Fibroblast of skin of abdomen (primary cell): ENCODE measurements at places on chromosomes 5 and 9.

- no peak for DNase-seq
Observed at GRCh38 chr5:178488696-178489095, 101.5 kb downstream of the COL23A1 start.

- no peak for DNase-seq
Observed at GRCh38 chr5:82597437-82597836, 319.3 kb upstream of the RPS23 start.

- DNase-seq = no peak
Observed at GRCh38 chr5:42586625-42587024, 163.4 kb downstream of the GHR start.

DNA sequence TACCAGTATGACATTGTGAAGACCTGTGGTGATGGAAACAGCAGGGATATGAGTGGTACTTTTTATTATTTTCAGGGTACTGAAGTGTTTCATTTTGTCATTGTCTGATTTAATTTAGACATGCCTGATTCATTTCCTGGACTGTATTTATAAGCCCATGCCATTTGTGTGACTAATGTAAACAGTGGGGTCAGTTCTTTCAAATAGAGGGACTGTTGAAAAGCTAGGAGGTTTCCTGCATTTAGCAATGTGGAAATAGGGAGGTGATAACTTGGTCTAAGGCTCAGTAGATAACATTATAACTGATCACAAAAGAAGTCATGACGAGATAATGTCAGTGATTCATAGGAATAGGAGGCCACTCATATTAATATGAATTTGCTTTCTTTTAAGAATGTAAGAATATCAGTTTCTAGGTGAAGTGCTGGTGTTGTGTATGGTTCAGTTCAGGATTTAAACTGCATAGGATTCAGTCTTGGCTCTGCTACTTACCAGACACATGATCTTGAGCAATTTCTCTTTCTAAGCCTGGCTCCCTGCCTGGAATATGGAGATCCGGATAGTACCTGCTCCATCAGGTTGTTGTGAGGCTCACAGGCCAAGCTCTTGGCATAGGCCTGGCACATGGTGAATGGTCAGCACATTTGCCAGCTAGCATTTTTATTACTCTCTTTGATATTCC is 7.5 kb downstream of the RASGRF2 start:
- peak; percentile 65 for DNase-seq

DNA sequence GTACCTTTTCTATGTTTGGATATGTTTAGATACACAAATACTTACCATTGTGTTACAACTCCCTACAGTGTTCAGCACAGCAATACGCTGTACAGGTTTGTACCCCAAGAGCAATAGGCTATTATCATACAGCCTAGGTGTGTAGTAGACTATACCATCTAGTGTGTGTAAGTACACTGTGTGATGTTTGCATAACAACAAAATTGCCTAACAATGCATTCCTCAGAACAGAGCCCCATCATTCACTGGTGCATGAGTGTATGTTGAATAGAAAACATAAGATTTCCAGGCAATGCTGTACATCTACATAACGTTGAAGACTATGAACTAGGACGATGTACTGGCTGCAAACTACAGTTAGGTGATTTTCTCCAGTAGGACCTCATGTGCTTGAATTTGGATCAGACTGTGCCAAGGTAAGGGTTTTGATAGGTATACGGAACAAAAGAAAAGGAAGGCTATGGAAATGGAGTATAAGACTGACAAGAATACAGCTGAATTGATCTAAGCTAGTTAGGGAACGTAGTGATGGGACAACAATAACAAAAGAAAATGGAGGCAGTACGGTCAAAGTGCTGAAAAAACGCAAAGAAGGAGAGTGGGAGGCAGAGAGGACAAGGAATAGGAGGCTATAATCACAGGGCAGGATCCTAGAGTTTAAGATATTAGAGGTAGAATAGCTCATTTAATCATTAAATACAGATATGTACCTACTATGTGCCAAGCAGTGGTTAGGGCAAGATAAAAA is 46.9 kb downstream of the FNIP1 start:
- no peak for DNase-seq

- DNase-seq = no peak
Observed at GRCh38 chr5:124920909-124921666, 174.6 kb upstream of the ZNF608 start.

DNA sequence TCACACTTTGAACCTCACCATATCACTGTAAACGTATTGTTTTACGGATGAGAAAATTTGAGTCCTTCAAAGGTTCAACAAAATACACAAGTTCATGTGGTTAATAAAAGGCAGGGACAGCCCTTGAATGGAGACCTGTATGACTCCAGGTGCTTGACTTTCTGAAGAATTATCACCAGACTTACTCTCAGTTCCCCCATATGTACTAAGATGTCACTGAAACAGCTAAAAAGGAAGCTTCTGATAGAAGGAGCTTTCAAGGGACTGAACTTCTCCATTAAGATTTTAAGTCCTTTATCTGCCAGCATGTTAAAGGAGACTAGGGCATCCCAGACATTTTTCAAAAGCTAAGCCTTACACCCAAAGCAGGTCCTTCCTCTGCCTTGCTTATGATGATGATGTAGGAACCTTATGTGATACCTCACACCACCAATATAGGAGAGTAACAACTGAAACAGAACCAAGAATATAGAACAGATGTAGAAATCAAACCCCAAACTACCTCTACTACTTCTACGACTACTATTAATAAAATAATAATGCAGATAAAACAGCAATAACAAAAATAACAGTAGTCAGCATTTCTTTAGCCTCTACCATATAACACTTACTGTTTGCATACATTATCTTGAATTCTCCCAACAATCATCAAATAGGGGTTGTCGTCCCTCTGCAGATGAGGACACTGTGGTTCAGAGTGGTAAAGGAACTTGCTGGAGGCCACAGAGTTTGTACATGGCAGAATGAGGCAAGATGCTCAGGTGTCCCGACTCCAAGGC is 273.9 kb downstream of the ELAVL2 start:
- DNase-seq = no peak

DNA sequence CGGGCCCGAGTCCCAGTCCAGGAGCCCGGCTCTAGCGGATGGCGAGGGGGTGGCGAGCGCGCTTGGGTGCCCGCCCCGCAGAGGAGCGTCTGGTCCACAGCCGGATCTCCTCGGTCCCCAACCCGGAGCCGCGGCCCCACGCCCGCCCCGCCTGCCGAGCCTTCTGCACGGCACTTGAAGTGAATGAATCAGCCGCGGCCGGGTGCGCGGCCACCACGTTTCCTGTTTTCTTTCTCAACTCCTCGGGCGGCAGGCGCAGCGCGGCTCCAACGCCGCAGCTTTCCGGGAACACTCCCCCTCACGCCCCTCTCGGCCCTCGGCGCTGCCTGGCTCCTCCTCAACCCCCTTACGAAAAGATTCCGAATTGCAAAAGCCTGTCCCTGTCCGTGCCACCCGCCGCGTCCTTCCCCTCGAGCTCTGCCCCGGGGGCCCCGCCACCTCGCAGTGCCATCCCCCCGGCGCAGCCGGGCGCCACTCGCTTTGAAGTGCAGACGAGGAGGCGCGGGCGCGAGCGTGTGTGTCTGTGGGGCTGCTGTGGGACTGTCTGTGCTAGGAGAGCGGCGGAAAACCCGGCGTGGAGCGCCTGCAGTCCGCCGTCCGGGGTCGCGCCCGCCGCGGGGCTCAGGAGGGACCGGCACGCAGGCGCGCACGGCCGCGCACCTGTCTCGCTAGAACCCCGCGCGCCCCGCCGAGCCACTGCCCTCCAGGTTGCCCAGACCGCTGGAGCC is 456.6 kb downstream of the RAB3C start:
- peak; percentile 73 for DNase-seq

DNA sequence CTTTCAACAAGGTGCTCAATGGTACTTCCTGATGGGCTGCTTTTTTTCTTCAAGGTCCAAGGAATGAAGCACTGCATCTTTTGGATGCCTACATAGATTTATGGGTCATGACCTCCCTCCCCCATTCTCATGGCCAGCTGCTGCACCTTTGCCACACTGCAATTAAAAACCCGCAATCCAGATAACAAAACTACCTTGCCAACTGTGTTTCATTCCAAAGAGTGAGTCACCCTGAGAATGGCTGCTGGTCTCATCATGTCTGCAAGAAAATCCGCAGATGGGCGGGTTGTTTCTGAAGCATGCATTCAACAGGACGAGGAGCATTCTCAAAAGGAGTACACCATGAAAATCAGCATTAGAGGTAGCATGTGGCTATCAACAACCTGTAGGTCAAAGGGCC is 139.8 kb downstream of the ELAVL2 start:
- peak; percentile 44 for DNase-seq

DNA sequence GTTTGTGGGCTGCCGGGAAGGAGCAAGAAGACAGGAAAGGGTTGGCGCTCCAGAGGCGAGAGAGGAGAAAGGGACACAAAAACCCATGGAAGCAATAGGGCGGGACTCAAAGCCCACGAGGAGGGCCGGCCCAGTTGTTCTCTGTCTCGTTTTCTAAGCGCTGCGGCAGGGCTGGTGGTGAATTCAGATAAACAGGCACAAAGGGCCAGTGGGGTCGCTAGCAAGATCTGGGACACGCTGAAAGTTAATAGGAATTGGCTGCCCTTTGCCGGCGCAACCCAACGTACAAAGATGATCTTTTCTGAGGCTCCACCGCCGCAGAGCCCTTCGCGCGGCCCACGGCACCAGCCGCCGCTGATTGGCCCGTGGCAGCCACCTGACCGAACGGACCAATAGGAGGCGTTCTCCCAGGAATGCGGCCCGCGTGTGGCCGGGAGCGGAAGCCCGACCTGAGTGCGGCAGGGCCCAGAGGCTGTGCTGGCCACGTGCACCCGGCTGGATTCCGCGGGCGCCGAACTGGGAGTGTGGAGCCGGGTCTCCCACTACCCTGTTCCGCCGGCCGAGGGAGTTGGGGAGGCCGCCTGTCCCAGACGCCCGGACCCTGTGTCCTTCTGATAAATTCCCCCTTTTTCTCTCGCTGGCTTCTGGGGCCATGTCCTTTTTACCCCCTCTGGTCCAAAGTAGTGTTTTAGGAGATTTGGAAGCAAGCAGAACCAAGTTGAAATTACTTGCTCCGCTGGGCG is 16.8 kb upstream of the NSD1 start:
- peak; percentile 89 for DNase-seq

DNA sequence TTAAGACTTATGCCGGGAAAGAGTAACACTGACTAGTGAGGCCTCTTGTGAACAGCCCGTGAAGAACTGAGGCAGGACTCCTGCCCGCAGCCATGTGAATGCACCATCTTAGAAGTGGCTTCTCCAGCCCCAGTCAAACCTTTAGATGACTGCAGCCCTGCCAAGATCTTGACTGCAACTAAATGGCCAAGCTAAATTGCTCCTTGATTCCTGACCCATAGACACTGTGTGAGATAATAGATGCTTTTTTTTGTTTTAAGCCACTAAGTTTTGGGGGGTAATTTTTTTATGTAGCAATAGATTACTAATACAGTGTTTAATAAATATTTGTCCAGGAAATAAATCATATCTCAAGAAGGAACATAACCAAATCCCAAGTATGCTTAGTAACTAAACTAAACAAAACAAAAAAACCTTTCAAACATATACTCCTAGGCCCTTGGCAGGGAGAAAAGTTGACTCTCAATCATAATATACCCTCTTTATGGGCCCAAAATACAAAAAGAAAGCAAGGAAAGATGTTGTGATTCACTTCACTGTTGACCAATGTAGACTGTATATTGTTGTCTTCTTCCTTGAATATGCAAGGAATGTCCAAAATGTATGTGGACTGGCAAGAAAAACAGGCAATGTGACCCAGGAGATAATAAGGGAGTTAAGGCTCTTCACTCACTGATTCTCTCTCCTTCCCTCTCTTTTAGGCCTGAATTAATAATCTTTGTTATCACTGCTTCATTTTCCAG is 79.7 kb upstream of the ZNF366 start:
- DNase-seq = peak; percentile 14

DNA sequence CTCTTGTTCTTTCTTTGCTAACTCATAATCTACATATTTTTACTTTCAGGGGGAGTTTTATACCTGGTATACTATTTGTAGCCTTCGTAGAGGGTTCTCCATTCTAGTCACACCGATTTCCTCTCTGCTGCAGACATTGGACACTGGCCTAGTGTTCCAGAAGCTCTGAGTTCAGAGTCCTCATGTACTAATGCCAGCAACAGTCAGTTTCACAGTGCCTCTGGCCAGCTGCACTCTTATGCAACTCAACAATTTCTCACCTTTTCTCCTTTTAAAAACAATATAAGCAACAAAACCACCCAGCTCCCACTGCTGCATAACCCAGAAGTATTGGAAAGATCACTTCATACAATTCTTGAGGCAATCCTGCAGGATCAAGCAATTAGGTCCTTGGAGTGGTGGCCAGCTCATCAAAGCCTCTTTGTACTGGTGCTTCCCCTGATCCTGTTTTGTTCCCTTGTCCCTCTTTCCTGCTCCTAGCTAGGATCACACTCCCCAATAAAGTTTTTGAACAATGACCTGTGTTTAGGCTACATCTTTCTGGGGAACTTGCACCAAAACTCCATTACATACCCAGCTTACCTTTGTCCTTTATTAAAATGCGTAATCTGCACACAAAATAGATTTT is 98.1 kb upstream of the TUT7 start:
- DNase-seq = no peak

DNA sequence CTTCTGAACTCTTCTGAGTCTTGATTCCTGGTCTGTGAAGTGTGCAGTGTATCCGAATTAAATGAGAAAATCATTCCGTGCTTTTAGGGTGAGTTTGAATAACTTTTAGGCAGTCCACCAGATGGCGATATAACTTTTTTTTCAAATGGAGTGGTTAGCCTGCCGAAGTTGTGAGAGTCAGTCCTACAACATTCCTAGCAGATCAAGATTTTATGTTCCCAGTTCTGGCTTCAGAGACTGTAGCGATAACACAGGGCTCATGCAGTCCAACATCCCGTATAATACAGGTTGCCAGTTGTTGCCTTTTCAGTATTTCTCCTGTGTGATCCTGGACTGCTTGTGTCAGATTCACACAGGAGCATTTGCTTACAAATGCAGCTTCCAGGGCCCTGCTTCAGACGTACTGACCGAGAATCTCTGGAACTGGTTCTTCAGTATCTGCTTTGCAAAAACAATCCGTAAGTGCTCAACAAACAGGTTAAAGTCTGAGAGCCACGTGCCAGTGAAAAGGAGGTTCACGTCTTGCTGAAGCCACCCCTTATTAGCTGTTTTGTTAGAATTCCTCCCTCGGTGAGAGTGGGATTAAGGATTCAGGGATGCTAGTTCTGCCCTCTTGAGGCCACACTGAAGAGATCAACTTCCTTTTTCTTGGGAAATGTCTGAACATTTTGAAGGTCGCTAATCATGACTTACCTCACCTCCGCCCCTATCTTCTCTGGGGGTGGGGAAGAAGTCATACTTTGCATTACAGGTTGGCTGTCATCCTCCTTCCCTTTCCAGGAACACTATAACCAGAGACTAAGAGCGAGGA is 22.8 kb downstream of the SMIM3 start:
- peak; percentile 74 for DNase-seq

GRCh38 chr5:101103874-101104273 is 200.8 kb upstream of the ST8SIA4 start:
- no peak for DNase-seq

DNA sequence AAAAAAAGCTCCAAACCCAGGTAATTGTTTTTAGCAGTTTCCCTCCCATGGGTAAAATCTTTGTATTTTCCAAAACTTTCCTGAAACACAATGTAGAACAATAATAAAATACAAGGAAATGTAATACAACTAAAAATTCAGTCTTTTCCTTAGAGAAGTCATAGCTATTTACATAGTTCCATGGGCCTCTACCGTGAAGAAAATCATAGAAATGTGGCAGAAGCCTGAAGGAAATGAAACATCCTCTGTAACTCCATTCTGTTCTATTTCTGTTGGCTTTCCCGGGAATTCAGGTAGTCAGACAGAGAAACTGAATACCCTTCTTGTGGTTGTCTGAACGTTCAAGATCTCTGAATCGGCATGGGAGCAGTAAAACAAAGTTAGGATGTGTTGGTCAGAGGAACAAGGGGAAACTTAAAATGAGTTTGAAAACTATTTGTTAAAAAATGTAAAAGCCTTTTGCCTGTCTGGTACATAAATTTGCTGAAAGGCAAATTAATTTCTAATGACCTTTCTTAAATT is 202.4 kb upstream of the ZNF608 start:
- no peak for DNase-seq
